Activated naive CD4-positive, alpha-beta T cell treated with anti-CD3 and anti-CD28 coated beads, Interleukin-2, amount 50 U/mL, for 72 hours (primary cell): ENCODE measurements at places on chromosomes 6 and 20. TPM values are rescaled to one million over a fixed set of nuclear protein-coding genes. Genes with fewer than 3 reads are reported as not detected.

DNA sequence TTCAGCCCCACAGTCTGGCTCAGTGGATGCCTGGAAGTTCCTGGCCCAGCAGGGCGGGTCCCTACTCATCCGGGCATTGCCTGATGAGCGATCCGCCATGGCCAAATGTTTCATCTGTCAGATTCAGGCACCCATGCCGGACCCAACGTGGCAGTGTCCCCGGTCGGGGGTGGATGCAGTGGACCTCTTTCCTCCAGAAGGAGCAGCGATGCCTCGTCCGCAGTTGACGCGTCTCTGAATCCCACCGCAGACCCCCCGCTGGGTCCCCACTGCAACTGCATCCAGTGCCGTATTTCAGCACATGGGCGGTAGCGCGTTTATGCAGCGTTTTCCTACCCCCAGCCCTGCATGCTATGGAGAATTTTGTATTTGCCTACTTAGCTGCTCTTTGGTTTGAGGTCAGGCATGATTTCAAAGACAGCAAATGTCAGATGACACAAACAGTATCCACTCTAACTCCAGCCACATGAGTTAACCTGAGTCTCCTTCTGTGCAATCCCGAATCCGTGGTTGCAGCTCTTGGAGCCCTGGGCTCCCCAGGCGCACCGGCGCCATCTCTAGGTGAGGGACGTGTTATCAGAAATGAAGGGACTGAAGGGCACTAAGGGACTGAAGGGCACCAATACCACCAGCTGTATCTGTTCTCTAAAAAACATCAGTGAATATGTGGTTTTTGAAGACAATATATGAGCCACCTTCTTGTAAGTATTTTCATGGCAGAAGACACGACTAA is 72.6 kb upstream of the THBS2 start:
- DNase-seq, result no peak

SLC26A8 gene
- total RNA-seq, result 0.25 TPM

- peak; percentile 57 for DNase-seq
These were observed 24.4 kb upstream of the SLCO4A1 start for GRCh38 chr20:62617711-62618483.

DNA sequence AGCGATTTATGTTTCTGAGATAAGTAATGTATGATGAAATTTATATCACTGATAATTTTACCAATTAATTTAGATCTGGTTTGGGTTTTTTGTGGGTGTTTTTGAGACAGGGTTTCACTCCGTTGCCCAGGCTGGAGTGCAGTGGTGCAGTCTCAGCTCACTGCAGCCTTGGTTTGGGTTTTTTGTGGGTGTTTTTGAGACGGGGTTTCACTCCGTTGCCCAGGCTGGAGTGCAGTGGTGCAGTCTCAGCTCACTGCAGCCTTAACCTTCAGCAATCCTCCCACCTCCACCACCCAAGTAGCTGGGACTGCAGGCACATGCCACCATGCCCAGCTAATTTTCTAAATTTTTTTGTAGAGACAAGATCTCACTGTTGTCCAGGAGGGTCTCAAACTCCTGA is 13.0 kb downstream of the MRS2 start:
- DNase-seq, result no peak

GRCh38 chr20:34337982-34338726 is 24.9 kb upstream of the ITCH start:
- no peak for DNase-seq
